Transverse colon (tissue), 4 donors: ENCODE measurements at places on chromosomes 2 and 18.

DNA sequence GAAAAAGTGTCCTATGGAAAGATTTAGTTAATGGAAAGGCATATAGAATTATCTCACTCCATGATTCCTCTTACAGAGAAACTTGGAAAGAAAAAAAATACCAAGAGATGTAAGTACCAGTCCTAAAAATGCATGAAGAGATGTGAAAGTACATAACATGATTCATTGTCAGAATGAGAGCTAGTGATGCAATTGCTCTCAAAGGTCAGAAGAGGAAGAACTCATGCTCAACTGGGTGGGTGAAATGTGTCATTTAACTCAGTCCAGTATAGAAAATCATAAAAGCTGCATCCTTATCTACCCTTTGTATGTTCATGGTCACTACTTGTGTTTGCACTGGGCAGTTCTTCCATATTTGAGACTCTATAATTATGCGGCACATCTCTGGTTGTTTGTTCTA is 300.0 kb upstream of the PIK3C3 start:
- no peak for DNase-seq

DNA sequence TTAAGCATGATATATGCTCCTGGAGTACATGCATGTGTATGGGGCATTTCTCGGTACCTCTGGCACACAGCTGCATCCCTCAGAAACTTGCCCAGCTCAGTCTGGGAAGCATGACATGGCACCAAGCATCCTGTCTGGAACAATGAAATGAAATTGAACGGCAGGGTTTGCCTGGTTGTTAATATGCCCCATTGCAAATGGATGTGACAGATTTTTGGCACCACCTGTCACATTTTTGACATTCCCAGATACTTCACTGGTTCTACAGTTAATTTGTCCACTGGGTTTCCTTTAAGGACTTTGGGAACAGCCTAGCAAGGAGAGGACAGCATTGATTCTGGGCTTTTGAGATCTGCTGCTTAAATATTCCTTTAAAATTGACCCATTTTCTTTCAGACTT is 305.8 kb downstream of the TSN start:
- no peak for DNase-seq

GRCh38 chr2:15619076-15619475 is 27.4 kb downstream of the DDX1 start:
- DNase-seq, result no peak

DNA sequence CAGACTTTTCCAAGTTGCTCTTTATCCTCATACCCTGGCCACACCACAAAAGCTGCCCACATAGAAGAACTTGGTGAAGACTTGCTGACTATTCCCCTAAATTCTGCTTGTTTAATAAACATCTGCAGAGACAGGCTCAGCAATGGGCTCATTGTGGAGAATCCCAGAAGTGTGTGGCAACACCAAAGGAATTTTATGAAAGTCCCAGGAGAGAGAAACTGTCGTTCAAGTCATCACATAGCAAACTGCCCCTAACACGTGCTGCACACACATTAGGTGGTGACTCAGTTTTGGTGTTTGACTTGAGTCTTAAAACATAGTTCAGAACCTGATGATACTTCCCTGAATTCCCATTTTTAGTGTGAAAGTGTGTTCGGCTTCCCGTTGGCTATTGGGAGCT is 38.6 kb downstream of the CYP1B1 start:
- no peak for DNase-seq

DNA sequence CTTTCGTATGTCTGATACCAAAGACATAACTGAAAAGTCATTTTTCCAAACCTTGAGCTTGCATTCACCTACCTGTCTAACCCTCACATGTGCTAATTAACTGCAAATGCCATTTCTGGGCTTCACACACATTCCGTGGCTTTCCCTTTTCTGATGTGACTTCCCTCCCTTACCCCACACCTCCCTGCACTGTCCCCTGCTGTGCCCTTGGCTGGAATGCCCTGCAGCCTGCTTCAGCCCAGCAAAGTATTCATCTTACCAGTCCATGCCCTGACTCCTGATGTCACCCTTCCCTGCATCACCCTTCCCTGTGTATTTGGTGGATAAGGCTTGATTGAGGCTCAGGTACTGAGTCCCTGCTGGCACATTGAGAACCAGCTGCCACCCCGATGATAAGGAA is 12.2 kb downstream of the RETSAT start:
- DNase-seq, result no peak

GRCh38 chr18:64234321-64234720 is 85.4 kb upstream of the LINC00305 start:
- no peak for DNase-seq

DNA sequence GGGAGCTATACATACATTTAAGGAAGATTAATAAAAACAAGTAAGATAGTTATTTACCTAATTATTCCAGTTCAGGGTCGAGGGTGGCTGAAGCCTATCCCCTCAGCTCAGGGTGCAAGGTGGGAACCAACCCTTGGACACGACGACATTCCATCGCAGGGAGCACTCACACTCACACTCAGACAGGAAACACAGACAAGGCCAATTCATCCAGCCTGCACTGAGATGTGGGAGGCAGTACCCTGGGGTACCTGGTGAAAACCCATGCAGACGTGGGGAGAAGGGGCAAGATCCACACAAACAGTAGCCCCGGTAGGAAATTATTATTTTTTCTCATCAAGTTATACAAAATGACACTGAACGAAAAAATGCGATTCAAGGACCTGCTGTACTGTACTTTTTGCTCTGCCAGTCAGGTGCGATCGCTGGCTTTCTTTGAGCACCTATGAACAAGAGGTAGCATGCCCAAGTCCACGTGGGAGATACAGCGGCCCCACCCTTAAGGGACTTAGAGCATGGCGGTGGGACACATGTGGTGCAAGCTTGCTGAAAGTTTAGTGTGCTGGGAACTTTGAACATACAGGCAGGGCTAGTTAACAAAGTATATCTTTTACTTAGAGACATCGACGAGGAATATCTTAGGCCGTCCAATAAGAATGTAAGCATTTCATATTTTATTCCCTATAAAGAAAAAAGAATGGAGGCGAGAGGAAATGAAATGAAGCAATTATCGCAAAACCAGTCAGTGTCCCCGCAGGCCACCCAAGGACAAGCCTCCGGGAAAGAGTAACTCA is 624 bp downstream of the METTL8 start:
- DNase-seq, result peak; percentile 72

GRCh38 chr2:222651718-222652418 is 4.0 kb downstream of the FARSB start:
- DNase-seq, result no peak

DNA sequence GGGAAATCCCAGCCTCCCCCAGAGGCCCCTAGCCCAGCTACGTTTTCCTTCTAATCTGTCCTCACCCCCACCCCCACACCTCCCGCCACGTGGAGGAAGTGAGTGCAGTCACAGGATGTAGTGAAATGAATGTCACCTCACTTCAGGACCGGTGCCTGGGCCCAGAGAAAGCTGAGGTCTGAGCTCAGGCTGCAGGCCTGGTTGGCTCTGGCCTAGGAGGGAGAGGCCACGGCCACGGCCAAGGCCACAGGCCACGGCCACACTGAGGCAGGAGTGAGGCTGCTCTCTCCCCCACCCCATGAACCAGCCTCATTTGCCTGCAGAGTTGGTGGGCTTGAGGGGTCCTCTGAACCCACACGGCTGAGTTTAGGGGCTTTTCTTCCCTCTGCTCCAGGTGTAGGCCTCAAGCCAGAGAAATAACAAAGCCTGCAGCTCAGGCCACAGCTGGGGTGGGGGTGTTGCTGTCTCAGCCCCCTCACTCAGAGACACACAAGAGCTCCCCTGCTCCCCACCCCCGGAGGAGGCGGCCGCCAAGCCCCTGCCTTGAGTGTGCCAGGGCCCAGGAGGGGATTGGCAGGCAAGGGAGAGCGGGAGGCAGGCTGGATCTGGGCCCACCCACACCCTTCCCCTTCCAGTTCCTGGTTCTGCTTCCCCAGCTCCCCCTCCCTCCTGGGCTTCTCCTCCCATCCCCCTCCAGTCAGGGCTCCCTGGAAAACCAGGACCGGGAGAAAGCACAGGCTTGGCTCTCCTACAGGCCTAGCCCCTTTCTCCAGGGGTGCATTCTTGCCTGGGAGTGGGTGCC is 27.0 kb downstream of the DNMT3A start:
- DNase-seq, result peak; percentile 53

- no peak for DNase-seq
Observed at GRCh38 chr2:119230219-119231185, 6.9 kb downstream of the STEAP3 start.

DNA sequence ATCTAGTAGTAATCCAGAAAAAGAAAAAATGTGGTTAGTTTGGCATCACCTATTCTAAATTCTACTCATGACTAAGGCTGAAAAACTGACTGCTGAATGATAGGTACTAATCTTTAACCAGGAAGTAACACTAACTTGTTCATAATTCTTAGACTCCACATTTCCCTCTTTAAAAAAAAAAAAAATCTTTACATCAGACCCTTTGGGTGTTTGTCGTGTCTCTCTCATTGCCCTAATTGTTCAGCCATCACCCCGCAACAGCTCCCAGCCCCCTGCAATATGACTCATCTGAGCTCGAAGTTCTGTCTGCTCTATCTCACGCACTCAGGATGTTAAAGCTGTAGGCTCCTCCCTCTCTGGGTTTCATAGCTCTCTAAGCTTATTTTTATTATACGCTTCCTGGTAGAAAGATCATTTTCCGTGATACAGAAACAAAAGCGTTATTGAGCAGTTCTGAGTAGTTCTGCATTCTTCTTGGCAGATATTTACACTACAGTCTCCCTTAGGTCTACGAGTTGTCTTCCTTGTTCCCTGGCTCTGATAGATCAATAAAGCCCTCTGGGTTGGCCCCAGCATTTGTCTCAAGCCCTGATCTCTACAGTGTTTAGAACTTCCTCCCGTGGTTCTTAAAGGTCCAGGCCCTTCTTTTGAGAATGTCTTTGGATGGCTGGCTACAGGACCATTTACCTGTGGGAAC is 95.6 kb downstream of the TNFRSF11A start:
- peak; percentile 62 for DNase-seq

DNA sequence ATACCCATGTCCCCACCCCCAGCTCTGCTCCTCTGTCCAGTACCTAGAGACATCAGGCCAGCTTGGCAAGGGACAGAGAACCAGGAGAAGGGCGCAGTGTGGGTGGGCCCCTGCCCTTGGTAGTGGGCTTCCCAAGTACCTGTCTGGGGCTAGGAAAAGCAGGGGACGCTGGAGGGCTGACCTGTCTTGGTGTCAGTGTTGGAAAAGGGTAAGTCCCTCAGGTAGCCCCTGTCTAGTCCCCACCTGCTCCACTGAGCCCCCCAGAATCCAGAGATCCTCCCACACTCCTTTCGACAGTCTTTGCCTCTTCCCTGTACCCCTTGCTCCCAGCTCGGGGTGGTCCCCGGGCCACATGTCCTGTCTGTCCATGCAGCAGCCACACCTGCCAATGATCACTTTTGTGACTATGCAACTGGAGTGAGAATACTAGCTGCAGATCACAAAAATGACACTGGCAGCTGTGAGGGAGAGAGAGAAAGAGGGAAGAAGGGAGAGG is 14.6 kb downstream of the DNAJB2 start:
- no peak for DNase-seq

GRCh38 chr2:39550701-39551285 is 113.7 kb upstream of the MAP4K3 start:
- no peak for DNase-seq

GRCh38 chr2:7405861-7406715 is 488.9 kb downstream of the RNF144A start:
- no peak for DNase-seq

GRCh38 chr2:235171550-235172031 is 219.8 kb downstream of the SH3BP4 start:
- DNase-seq, result no peak

DNA sequence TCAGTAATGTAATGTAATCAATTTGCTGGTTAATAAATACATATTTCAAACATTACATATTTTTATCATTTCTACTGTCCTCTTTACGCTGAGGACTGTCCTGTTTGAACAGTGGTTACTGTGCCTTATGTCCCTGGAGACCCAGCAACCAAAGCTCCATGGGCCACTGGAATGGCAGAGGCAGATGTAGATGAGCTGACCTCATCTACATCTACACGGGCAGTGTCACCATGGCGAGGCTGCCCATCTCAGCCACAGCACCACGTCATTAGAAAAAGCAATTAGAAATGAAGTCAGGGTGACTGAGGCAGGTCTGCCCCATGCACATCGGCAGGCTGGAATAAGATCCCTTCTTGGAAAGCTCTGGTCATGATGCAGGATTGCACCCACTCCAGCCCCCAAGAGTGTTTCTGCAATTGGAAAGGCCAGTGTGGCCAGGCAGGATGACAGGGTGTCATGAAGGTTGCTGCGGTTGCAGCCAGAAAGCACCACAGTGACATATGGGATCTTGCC is 237.5 kb downstream of the NDUFA10 start:
- DNase-seq, result peak; percentile 2

DNA sequence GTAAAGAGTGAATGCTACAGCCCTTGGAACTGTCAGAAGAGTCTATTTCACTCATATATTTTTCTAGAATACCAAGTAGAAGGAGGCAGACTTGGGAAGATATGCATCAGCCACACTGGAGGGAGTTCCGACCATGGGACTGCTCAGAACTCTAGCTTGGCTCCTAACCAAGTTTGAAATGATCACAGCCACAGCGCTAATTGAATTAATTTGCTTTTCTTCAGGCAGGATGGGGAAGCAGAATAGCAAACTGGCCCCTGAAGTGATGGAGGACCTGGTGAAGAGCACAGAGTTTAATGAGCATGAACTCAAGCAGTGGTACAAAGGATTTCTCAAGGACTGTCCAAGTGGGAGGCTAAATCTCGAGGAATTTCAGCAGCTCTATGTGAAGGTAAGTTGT is 51.4 kb downstream of the VSNL1 start:
- DNase-seq, result no peak

DNA sequence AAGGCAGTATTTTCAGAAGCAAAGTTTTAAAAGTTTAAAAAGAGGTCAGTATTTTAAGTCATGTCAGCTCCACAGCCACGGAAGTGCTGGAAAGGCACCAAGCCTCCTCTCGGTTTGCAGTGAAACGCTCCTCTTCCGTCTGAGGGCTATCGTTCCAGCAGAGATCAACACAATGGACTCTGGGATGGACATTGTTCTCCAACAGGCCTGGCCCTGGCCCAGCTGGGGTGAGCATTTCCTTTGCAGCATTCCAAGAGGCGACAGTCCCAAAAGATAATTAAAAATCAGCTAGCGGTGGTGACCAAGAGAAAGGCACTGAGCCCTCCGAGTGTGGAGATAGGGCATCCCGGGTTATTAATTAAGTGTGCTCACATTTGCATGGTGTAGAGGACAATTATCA is 95.9 kb upstream of the LCLAT1 start:
- DNase-seq, result no peak

GRCh38 chr2:158893026-158893425 is 75.4 kb upstream of the TANC1 start:
- DNase-seq, result no peak

DNA sequence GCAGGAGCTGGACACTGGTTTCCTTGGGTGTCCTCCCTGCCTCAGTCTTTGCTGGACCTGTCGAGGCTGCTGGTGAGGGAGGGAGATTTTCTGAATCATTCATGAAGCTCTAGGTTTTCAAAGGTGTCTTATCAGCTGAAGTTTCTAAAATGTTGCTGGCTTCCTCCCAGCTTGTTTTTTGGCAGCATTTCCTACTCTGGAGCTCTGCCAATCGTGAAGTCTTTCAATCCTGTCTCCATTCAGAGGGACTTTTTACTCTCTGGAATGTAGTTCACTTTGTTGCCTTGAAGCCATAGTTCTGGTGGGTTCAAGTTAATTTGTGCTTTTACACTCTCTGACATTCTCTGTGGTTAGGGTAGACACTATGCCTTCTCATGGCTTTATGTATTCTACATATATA is 23.9 kb downstream of the SNTG2 start:
- no peak for DNase-seq

GRCh38 chr2:127649100-127649611 is 3.2 kb downstream of the GPR17 start:
- no peak for DNase-seq

- DNase-seq, result no peak
Observed at GRCh38 chr2:37781028-37781427, 109.6 kb upstream of the CDC42EP3 start.
